ENCODE measurements at places on chromosomes 1 and 21.

DNA sequence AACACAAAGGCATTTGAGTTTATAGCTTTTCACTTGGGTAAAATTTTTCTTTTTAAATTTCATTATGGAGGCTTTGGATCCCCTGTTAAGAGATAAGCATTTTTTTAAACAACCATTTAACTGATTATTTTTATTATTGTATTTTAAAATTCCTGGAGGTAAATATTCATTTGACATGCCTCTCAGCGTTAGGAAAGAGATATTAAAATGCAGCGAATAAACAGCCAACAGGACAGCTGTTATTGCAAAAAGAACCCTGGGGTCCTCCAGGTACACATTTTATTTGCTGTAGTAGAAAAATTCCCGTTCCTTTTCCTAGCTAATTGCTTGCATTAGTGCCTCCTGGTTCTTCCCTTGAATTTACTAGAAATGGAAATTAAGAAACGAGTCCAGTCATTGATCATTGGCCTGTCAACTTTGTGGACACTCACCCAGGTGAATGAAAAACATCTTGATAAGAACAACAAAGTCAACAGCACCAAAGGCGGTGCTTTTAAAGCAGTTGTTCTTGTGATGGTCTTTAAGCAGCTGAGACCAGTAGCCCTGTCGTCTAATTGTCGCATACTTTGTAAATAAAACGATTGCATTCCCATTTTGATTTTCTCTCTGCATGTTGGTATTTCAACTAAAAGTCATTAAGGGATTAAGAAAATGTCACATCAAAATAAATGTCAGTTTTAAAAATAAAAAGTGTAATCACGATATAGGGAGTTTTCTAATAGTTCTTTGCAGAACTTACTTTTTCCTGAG lies 282.4 kb downstream of the GRIK1 start:
- no peak for DNase-seq

GRCh38 chr1:43422995-43423671 lies 30.6 kb downstream of the HYI start:
- DNase-seq: no peak

DNA sequence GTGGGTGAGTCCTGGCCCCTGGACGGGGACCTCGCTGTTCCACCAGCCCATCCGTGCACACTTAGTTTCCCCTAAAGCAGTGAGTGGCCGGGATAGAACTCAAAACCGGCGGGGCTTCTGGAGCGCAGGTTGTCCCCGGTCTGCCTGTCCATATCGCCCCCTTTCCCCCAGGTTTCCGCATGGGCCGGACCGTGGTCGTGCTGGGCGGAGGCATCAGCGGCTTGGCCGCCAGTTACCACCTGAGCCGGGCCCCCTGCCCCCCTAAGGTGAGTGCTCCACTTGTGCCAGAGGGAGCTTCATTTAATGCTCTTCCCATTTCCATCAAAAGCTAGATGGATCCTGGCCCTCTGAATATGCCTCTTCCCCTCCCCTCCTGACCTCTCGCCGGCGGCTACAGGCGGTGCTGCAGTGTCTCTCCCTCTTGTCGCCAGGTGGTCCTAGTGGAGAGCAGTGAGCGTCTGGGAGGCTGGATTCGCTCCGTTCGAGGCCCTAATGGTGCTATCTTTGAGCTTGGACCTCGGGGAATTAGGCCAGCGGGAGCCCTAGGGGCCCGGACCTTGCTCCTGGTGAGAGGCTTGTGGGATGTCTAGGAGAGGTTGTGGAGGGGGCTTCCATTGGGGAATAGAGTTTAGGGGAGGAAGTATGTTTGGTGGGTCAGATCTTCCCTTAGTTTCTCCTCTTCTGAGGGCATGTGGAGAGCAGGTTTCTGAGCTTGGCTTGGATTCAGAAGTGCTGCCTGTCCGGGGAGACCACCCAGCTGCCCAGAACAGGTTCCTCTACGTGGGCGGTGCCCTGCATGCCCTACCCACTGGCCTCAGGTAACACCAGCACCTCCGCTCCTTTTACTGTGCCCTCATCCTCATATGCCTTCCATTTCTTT lies 683 bp downstream of the PPOX start:
- DNase-seq: no peak

- DNase-seq: no peak
Measured at GRCh38 chr1:179187735-179188471, 41.6 kb downstream of the ABL2 start.

DNA sequence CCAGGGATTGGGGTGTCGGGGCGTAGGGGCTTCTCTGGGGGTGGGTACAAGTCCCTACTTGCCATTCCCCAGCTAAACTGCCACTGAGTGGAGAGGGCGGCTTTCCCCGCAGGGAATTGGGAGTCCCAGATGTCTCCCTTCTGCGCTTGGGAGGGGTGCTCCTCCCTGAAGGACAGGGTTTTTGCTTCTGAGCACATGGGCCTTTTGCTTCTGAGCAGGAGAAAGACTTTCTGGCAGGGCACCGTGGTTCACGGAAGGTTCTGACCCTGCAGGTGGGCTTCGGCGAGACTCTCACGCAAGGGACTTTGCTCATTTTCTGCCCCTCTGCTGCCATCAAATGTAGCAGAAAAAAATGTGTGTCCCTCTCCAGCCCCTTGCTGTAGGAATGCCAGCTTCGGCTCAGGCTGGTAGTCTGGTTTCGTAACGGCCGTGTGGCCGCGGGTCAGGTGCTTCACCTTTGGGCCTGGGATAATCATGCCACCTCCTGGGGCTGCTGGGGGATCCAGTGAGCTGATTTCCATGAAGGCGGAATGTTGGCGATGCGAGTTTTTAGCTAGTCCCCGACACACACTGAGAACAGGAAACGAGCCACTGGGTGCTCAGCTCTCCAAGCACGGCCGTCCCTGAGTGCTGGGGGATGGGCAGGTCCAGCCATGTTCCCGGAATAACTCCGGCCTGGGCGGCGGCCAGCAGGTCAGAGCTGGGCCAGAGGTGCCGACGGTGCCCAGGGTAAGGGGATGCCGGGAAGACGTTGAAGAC lies 364.0 kb downstream of the CAMTA1 start:
- DNase-seq: no peak

- no peak for DNase-seq
Measured at GRCh38 chr21:44054710-44055109, 42.6 kb downstream of the TRAPPC10 start.

GRCh38 chr1:223219318-223219635 lies 76.2 kb upstream of the TLR5 start:
- no peak for DNase-seq

DNA sequence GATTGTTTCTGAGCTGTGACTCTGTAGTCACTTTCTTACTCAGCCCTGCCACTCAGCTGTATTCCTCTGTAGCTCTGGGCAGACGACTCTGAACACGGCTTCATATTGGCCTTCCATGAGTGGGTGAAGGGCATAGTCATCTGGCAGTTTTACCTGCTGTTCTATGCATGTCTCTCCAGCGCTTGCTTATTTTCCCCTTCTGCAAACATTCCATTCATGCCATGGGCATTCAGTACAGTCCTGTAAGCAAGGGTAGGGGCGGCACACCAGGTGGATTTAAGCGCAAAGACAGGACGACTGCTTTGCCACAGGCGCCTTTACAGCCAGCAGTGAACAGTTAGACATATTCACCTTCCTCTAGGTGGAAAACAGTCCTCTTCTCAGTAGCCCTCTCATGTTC lies 4.4 kb upstream of the WDR26 start:
- no peak for DNase-seq

- no peak for DNase-seq
Measured at GRCh38 chr1:218557731-218558130, 212.6 kb downstream of the TGFB2 start.
